ENCODE measurements at places on chromosomes 13 and 19. TPM values are rescaled to one million over a fixed set of nuclear protein-coding genes. Genes with fewer than 3 reads are reported as not detected.

GRCh38 chr13:19591864-19592263 lies 30.5 kb upstream of the TPTE2 start:
- DNase-seq, result no peak

DNA sequence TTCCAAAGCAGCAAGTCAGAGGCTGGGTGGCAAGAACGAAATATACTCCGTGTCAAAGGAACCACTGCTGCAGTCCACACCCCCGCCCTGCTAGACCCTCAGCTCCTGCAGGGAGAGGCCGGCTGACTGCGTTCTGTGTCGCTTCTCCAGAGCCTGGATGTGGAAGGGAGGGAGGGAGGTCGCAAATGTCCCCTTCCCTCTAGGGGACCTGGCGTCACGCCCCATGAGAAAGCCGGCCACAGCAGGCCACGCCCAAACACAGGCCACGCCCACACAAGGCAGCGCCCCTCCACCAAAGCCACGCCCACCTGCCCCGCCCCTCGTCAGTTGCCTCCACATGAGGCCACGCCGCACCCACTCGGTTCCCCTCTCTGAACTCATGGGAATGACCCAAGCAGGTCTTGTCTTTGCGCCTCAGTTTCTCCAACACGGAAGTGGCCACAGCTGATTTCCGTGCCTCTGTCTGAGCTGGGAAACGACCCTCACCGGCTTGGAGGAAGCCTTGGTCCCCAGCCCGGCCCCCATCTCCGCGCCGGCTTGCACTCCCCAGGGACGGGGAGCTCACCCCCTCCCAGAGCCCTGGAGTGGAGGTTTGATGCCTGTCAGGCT lies 38.4 kb upstream of the TCF3 start:
- DNase-seq, result no peak

- no peak for DNase-seq
These were observed 909 bp downstream of the RFXANK start for GRCh38 chr19:19192910-19193423.

DNA sequence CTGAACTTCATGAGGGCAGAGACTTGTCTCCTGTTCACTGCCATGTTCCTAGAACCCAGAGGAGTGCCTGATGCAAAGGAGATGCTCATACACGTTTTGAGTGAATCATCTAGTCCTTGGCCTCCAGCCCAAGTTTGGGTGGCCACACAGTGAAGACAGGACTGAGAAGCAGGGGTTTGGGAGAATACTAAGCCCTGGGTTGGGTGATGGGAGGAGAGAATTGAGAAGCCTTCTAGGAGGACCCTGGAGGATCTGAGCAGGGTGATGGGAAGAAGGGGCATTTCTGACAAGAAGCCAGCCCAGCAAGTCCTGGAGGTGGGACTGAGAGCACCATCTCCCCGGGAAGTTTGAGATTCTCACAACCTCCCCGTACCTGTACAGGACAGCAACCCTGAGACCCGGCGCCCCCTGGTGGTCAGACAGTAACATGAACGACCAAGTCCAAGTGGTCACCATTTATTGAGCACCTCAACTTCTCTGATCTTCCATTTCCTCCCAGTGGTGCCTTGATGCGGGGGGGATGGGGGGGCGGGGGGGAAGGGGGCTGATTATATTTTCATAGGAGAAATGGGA lies 11.0 kb downstream of the CTU1 start:
- DNase-seq, result peak; percentile 76

DNA sequence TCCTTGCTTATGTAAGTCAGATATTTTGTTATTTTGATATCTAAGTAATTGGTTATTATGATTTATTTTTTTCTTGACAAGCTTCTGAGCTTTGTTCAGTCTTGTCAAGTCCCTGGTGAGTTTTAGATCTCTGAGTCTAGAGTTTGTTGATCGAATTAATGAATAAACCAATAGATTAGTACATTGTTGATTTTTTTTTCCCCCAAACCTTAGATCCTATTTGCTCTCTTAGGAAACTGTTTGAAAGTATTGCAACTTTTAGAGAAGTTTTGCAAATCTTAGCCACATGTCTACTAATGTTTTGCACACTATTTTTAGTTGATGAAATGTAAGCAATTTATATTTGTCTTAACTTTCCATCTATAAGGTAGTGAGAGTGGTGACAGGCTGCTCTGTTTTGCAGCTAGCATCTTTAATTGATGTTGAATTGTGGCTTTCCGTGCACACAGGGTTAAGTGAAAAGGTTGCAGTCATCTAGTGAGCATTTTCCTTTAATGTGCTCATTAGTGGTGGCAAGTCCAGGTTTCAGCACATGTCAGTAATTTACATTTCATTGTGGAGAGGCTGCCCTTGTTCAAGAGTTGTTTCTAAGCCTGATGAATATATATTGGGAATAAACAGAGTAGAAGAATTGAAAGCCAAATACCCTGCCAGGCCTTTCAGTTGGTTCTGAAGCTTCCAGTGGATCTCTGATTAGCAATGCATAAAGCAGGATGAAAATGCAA lies 86.3 kb downstream of the PCCA start:
- no peak for DNase-seq

DNA sequence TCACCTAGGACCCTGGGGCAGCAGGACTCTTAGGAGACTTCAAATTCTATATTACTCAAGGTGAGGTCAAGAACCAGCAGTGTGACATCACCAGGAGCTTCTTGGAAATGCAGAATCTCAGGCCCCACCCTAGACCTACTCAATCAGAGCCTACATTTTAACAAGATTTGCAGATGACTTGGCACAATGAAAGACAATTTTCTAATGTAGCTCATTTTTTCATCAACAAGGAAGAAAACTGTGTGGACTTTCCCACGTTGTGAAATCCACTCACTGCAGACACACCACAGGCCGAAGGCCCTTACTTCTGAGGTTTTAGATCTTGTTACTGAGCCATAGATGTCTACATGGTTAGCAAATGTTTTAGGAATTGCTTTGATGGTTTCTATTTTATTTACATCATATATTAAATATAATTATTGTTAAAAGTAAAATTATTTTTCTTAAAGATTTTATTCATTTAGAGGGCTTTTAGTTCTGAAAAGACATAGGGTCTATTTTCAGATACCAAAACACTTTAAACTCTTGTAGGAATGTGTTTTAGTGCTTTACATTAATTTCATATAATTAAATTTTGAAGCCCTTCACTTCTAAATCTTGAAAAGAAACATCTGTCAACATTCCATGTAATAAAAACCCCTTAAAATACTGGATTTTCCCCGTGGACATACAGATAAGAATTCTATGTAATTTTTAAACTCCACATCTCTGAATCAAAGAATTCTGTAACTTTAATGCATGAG lies 18.5 kb upstream of the STARD13 start:
- no peak for DNase-seq

GRCh38 chr13:113033054-113033850 lies 64.2 kb downstream of the MCF2L start:
- DNase-seq, result no peak

- DNase-seq, result no peak
These were observed 10.4 kb downstream of the EXOSC8 start for GRCh38 chr13:37011002-37011401.

- no peak for DNase-seq
These were observed 183.4 kb downstream of the USP12 start for GRCh38 chr13:26988059-26988769.

GRCh38 chr19:591099-591958 lies 1.6 kb downstream of the HCN2 start:
- DNase-seq, result no peak

DNA sequence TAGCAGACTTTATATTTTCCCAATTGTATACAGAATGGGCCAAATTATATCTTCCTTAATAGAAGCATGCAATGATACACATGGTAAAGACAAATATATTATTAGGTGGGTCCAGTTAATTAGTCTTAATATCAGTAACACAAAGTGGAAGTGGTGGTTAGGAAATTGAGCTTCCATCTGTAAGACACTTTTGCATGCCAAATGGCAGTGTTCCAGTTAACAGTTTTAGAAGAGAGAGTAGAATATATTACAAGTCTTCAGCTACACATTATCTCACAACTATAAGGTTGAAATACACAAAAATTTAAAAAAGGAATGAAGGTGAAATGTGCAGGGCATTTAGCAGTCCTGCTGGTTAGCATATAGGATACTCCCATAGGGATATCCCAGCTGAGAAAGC lies 536.5 kb downstream of the PCDH9 start:
- no peak for DNase-seq

DNA sequence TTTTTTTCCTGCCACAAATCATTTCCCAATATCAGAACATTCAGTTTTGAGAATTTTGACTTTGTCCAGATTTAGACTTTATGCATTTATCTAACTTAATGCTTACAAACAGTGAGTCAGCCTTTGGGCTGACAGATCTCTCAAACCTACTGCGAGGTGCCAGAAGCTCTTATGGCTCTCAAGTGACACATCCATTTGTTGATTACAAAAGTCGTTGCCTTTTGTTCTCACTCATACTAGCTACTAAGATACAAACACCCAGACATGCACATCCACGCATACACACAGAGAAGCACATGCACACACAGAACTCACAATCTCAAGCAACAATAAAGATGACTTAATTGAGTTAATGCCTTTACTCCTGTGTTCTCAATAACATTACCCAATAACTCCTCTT lies 1147.5 kb downstream of the DIAPH3 start:
- DNase-seq, result no peak

GRCh38 chr13:93304868-93305613 lies 78.4 kb downstream of the GPC6 start:
- DNase-seq, result no peak

- no peak for DNase-seq
These were observed 931.0 kb upstream of the MIR17HG start for GRCh38 chr13:90416519-90416918.

DNA sequence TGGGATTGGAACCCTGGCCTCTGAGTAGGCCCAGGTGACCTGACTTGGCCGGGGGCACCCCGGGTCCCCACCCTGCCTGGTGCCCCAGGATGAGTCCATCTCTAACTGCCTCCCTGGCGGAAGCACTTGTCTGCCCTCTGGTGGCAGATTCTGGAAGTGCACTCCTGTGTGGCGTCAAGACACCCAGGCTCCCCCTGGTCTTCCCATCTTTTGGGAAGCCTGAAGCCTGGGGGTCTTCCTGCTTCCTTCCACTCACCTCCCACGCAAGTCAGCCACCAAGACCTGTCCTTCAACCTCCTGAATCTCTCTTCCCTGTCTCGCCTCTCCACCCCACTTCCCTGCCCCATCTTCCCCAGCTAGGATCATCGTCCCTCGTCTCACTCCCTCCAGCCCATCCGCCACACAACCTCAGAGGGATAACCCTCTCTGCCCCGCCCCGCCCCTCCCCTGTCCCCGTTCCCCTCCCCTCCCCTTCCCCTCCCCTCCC lies 7.4 kb downstream of the RABAC1 start:
- DNase-seq, result peak; percentile 35

Gene ZNF541
- not detected for polyA plus RNA-seq

Gene GTPBP3
- 8.9 TPM for polyA plus RNA-seq

Gene NLRP4
- not detected for polyA plus RNA-seq

Gene GNA15
- polyA plus RNA-seq, result 71.9 TPM

Gene NUMBL
- polyA plus RNA-seq, result 5.7 TPM

Data from keratinocyte (primary cell).